Activated CD4-positive, alpha-beta T cell treated with anti-CD3 and anti-CD28 coated beads for 4 hours (primary cell): ENCODE measurements at places on chromosomes 2 and 18.

- DNase-seq = no peak
Observed at GRCh38 chr2:176317199-176317598, 48.0 kb downstream of the MTX2 start.

- no peak for DNase-seq
Observed at GRCh38 chr2:224551693-224552092, 33.5 kb downstream of the CUL3 start.

- DNase-seq = no peak
Observed at GRCh38 chr2:166361351-166362153, 14.2 kb downstream of the SCN9A start.

DNA sequence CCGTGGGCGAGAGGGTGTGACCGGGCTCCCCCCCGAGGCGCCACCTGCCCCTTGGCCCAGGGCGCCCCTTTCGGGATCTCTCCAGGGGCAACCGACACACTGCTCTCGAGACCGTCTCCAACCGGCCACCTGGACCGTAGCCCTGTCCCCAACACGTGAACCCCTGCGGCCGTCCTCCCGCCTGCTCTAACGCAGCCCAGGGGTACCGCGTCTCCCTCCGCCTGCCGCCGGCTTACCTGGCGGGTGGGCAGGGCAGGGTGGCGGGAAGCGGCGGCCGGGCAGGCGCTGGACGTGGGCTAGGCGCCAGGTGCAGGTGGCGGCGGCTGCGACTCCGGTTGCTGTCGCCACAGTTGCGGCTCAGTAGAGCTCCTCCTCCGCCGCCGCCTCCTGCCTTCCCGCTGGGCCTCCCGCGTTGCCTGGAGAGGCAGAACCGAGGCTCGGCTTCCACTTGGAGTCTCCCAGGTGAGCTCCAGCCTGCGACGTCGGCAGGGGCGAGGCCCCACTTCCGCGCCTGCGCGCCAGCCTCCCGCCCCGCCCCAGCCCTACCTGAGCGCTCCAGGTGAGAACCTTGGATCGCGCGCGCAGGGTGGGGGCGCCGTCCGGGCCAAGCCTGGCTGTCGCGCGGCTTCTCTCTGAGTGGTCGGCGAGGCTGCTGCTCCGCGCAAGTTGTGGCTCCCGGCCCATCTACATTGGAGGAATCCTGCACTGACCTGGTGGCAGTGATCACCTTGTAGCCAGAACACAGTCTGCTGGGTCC is at the start of gene GALNT3:
TSS of gene GALNT3 (minus strand) at position 469 of the 757 bp plus-strand sequence. CDS start 23,547 bp downstream, outside the sequence.
- peak; percentile 33 for DNase-seq

DNA sequence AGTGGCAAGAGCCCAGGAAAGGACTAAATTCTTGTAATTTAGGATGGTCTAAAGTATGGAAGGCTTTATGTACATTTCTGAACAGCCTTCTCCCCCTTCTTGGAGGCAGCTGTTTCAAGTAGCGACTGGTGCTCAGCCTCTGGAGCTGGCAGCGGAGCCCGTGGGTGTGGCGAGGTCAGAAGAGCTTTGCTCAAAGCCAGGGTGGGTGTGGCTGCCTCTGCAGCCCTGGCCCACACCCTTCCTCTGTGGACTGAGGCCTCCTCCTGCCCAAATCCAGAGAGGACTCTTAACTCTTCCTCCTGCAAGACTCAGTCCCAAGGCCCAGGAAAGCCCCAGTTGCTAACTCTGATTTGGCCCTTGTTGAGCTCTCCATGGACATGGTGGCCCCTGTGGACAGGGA is 202.1 kb upstream of the REV1 start:
- no peak for DNase-seq

DNA sequence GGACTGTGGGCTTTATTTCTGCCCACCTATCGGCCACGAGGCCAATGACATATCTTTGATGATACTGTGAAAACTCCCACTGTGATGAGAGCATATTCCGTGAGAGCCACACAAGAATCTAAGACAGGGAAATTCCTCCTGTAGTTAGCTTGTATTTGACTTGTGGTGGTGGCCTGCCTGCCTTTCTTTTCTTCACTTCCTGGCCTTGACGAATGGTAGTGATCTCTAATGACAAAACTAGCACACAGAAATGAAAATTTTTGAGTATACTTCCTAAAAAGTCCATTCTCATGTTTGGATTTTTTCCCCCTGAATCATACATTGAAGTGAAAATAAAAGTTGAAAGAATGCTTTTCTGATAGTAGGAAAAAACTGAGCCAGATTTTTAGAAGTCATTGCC is 94.4 kb downstream of the MGAT5 start:
- DNase-seq = no peak

- no peak for DNase-seq
Observed at GRCh38 chr2:134282629-134283400, 28.9 kb downstream of the MGAT5 start.

GRCh38 chr2:98185801-98186200 is 98.8 kb downstream of the VWA3B start:
- no peak for DNase-seq

DNA sequence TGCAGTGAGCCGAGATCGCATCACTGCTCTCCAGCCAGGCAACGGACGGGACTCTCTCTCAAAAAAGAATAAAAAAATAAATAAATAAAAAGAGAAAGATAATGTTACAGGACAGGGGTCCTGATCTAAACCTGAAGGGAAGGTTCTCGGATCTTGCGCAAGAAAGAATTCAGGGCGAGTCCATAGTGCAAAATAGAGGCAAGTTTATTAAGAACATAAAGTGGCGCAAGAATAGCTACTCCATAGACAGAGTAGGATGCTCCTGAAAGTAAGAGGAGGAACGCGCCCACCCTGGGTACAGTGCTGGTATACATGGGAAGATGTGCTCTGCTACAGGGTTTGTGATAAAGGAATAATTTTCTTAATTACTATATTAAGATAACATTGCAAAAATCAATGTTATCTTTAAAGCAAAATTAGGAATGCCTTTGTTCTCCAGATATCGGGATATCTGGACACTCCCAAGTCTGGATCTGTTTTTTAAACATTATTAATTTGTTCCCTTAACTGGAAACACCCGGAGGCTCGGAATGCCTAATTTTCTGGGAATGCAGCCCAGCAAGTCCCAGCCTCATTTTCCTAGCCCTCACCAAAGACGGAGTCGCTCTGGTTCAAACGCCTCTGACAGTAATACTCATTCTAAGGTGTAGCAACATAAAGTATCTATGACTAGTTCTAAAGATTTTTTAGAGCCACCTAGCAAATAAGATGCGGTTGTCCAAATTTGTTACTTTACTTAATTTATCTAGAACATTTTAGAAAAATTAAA is 38.8 kb downstream of the ACSL3 start:
- no peak for DNase-seq

DNA sequence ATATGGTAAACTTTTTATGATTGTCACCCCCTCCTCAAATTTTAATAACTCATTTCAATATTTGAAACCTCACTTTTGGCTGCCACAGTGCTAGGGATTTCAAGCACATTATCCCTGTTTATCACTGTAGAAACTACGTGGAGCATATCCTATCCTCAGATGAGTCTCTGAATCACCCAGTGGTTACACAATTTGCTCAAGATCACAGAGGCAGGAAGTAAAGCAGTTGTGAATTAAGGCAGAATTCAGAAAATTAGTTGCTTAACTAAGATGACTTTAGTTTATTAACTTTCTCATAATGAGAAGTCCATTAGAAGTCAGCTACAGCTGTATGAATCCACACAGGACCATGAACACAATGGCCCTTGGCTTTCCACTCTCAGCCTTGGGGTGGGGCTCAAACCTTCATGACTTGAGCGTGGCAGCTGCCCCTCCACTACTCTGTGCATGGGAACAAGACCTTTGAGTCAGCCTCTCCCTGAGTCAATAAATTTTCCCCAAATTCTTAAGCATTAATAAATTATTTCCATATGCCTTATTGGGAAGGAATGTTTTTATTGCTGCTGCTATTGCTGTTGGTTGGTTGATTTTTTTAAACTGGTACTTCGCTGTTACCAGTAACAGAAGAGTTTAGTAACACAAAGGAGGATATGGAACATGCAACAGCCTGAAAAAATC is 369.0 kb downstream of the CBLN2 start:
- no peak for DNase-seq

GRCh38 chr18:31578126-31578525 is 13.6 kb upstream of the TTR start:
- DNase-seq = no peak

DNA sequence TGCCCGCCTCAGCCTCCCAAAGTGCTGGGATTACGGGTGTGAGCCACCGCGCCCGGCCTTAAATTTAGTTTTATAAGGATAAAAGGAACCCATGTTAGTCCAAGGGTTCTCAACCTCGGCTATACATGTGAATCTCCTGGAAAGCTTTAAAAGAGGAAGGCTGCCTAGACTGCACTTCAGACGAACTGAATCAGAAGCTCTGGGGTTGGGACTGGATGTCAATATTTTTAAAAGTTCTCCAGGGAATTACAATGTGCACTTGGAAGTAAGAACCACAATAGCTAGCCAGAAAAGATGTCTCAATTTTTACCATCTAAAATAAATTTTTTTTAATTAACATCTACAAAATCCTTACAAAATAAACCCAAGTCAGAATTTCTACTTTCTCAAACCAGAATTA is 10.1 kb downstream of the LMAN2L start:
- no peak for DNase-seq

GRCh38 chr2:169095621-169096105 is 26.3 kb downstream of the DHRS9 start:
- no peak for DNase-seq

- no peak for DNase-seq
Observed at GRCh38 chr2:43488737-43489136, 107.1 kb downstream of the THADA start.

DNA sequence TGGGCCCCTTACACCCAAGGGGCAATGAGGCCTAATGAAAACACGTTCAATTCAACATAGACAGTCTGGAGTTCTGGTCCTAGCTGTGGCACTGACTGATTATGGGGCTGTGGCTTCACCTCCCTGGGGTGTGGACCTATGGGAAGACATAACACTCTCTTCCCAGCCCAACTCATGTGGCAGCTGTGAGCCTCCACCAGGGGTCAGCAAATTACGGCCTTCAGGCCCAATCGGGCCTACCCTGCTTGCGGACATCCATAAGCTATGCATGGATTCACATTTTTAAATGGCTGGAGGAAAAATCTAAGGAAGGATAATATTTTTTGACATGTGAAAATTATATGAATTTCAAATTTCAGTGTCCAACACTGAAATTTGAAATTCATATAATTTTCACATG is 101.3 kb downstream of the LOXHD1 start:
- no peak for DNase-seq

GRCh38 chr2:68391869-68392268 is 26.8 kb downstream of the PLEK start:
- DNase-seq = no peak

- no peak for DNase-seq
Observed at GRCh38 chr2:86521922-86522321, 41.3 kb downstream of the CHMP3 start.

- no peak for DNase-seq
Observed at GRCh38 chr18:41645589-41646360, 309.3 kb upstream of the PIK3C3 start.

DNA sequence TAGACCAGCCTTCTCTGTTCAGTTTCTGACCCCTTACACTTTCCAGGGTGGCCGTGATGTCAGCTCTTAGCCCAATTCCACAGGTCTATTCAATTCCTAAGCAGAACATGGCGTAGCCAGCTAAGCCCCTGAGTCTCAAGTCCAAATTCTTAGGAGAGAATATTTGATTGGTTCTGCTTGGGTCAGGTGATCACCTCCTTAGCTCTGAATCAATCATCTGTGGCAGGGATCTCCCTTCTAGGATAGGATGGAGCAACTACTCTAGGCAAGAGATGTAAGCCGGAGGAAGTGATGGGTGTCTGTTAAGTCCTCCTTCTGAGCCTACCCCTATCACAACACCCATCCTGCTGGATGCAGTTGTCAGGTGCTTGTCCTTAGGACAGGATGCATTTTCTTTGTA is 11.1 kb downstream of the UCN start:
- DNase-seq = no peak

DNA sequence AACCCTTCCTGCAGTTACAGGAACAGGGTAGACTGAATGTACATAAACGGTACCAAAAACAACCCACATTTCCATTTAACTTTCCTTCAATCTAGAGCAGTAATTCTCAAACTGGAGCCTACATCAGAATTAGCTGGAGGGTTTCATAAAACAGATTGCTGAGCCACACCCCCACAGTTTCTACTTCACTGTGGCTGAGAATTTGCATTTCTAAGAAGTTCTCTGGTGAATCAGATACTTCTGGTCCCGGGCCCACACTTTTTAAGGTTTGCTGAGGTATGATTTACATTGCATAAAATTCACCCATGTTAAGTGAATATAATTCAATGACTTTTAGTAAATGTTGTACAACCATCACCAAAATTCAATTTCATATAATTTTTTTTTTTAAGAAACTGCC is 113.7 kb downstream of the SRBD1 start:
- no peak for DNase-seq

- no peak for DNase-seq
Observed at GRCh38 chr18:58178511-58178910, 134.5 kb downstream of the NEDD4L start.

DNA sequence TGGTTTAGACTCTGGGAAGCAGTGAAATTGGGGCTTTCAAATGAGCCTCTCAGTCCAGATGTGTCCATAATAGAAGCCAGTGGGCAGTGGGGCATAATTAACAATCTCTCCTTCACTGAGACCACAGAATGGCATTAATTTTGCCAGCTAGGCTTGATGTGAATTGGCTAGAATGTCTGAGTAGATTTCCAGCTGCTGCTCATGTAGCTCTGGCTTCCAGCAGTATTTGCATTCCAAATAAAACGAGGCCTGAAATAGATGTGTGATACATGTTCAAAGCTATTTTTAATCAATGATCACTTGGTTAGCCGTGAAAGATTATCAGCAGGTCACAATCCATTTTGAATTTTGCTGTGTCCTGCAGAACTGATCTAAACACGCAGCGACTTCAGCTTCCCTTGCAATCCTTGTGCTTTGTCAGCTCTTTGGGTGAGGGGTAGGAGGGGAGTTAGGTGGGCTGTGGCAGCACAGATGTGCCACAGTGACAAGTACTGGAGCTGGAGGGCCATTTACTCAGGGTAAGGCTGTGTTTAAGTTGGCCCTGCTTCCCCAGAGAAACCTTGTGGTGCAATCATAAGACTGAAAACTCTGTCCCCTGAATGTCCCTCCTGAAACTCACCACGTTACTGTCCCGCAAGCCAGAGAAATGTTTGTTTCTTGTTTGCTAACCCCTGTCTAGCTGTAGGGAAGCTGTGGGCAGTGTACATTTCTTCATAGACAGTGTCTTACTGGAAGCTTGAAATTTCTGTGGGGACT is 56.9 kb upstream of the TMEM178A start:
- no peak for DNase-seq

DNA sequence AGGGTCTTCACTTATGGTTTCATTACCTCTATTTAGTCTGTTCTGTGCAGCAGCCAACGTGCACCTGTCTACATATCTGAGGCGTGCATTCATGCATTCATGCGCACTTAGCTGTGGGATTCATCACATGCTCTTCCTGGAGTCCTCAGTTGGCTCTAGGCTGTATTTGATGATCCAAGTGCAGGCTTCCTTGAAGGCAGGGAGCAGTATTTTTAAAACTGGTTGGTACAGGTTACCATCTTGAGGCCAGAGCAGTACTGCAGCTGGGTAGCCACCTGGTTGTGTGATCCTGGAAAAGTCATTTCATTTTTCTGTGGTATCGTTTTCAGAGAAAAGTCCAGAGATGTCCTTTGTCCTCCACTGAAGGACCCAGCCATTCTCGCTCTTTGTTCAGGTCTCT is 109.8 kb downstream of the EN1 start:
- no peak for DNase-seq

GRCh38 chr18:55416791-55417190 is 171.2 kb downstream of the TCF4 start:
- DNase-seq = no peak
